Fibroblast of upper back skin (primary cell): ENCODE measurements at places on chromosomes 5 and 9.
A peak's percentile ranks its signal among the peaks of the same experiment; 100 is the strongest.

DNA sequence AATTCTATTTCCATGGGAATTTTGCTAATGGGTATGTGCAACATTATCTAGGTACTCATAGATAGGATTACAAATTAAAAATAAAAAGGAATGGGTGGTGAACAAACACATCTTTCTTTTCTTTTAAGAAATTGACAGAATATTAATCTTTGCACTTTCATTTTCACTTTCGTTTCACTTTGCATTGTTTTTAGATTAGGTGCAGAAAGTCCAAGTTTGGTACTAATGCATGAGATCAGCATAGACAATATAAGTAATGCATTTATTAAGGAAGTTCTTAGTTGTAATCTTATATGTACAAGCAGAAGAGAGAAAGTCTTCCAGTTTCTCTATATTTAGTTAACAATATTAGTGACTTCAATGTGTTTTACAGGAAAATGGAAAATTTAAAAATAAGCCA lies 196.5 kb downstream of the COMMD10 start:
- no peak for DNase-seq

DNA sequence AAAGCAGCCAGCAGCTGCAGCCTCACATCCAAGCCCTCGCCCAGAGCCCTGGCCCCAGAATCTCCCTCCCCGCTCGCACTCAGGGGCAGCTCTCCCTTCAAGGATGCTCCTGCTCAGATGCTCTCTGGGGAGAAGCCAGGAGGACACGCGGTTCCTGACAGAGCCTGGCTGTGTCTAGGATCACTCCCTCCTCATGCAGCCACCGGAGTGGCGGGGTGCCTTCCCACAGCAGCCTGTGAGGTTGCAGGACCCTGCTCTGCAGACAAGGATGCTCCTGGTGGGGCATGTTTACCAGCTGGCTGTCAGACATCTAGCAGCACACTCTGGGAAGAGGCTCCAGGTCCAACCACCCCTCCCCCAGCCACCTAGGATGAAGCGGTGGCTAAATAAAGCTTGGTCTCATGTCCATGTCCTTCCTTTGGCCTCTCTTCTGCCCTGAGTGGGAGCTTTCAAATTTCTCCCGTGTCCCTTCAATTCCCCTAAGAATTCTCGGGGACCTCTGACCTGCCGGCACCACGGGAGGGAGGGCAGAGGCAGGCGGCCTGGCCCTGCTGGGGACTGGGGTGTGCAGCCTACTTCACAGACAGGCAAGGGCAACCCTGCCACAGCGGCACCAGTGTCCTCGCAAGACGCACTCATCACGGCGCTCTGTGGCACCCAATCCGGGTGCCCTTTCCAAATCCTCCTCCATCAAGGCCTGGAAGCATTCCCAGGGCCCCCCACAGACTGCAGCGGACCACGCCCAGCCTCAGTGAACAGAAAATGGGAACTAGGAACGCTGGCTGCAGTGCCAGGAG lies 88.3 kb upstream of the SARDH start:
- peak; percentile 9 for DNase-seq

DNA sequence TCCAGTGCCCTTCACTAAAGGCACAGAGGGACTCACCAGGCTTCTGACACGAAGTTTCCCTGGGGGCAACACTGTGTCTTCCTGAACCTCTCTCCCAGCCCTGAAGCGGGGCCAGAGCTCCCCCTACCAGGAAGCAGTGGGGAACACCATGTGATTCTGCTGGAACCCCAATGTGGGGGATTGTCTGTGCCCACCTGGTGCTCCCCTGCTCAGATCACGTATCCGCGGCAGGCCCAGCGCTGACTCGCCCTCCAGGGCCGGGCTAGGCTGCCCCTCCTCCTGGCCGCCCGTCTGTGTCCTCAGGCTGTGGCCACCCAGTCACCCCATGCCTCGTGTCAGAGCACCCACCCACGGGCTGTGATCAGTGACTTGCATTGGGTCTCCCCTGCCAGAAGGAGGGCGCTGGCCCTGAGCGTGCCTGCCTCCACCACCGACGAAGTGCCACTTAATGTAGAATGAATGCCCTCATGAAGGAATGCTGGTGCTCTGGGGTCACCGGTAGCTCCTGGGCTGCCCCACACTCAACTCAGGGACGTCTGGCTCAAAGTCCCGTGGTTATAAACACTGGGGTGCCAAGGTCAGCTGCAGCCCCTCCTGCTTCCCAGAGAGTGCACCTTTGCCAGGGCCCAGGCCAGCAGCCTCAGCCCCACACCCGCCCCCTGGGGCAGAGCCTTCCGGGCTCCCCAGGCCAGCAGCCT lies 22.1 kb downstream of the SARDH start:
- DNase-seq: peak; percentile 31

DNA sequence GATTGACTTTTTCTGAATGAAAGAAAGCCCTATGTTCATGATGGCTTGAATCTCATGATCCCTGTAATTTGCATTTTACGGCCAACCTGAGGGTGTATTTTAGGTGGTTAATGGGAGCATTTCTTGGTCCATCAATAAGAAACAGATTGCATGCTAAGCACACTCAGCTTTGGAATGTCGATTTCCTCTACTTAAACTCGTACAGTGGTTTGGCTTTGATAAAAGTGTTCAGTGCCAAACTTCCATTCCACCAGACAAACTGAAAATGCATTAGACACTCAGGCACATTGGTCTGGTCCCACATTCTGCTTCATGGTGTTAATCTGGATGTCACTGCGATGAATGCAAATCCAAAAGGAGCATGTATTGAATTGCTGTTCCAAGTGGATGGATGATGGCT lies 77.0 kb downstream of the VCAN start:
- DNase-seq: peak; percentile 89

DNA sequence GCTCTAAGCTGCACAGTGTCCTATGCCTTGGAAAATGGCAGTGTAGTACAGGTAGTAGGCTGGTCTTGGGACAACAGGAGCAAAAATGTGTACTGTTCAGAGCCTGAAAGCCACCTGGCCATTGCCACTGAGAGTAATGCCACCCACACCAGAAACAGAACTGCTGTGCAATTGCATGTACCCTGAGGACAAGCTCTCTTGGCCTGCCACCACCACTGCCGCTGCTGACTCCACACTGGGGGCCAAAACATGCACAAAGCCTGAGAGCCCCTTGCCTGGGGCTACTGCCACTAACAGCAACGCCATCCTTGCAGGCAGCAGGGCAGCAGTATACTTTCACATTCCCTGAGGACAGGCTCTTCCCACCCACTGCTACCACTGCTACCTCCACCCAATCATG lies 251.9 kb upstream of the CDH12 start:
- DNase-seq: no peak

- DNase-seq: peak; percentile 48
Observed at GRCh38 chr9:21995006-21995665, 545 bp downstream of the CDKN2B-AS1 start.

- no peak for DNase-seq
Observed at GRCh38 chr5:172647352-172648012, 6.4 kb downstream of the NEURL1B start.

- no peak for DNase-seq
Observed at GRCh38 chr5:10337986-10338385, 15.5 kb upstream of the MARCHF6 start.

GRCh38 chr5:25255128-25255527 lies 610.4 kb upstream of the CDH10 start:
- no peak for DNase-seq

- no peak for DNase-seq
Observed at GRCh38 chr5:151351671-151352070, 4.3 kb upstream of the SLC36A2 start.

- no peak for DNase-seq
Observed at GRCh38 chr5:171738501-171738900, 47.1 kb upstream of the SMIM23 start.

DNA sequence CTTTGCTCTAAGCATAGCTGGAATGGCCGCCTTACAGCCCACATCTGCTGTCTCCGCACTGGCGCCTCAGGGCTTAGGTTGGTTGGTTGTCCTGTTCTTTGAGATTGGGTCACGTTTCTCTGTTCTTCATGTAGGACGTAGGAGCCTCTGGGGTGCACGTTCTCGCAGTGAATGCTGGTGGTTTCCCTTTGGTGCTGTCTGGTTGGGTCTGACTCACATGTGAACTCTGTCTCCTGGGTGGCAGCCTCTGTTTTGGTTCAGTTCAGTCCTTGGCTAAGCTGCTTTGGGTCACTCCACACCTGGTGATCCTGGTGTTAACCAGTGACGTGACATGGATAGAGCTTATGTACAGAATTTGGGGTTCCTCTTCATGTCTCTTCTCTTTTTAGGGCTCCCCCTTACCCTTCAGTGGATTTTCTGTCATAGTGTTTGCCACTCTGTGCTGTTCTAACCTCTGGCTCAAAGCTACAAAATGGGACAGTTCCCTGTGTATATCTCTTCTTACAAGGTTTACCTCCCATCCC lies 12.6 kb upstream of the LPCAT1 start:
- DNase-seq: no peak

GRCh38 chr5:52801329-52801728 lies 13.6 kb downstream of the ITGA1 start:
- DNase-seq: no peak

DNA sequence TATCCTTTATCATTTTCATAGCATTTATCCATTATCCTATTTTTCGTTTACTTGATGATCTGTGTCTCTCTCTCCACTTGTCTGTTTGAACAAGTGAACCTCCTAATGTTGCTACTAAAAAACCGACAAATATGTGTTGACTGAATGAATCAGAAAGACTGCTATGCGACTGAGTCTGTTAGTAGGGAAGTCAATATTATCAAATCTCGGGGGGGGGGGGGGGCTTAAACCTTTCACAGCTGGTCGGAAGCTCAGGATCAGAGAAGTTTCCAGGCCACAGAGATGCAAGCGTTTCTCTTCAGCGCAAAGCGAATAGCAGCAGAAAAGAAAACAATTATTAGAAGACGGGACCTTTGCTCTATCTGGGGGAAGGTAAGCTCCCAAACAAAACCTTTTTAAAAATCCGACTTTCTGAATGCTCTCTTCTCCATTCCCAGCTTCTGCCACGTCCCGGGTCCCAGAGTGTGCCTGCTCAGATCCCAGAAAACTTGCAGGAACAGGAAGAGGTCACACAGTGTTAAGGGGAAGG lies 412 bp downstream of the RIOK2 start:
- no peak for DNase-seq

GRCh38 chr9:129278391-129279237 lies 100.6 kb upstream of the IER5L start:
- DNase-seq: peak; percentile 42

- DNase-seq: no peak
Observed at GRCh38 chr5:124206540-124206939, 539.9 kb downstream of the ZNF608 start.

GRCh38 chr5:40879163-40879942 lies 29.9 kb upstream of the C7 start:
- peak; percentile 35 for DNase-seq

GRCh38 chr9:118711843-118712242 lies 657.4 kb downstream of the BRINP1 start:
- no peak for DNase-seq

- DNase-seq: no peak
Observed at GRCh38 chr9:38686933-38687332, 33.0 kb downstream of the FAM240B start.

DNA sequence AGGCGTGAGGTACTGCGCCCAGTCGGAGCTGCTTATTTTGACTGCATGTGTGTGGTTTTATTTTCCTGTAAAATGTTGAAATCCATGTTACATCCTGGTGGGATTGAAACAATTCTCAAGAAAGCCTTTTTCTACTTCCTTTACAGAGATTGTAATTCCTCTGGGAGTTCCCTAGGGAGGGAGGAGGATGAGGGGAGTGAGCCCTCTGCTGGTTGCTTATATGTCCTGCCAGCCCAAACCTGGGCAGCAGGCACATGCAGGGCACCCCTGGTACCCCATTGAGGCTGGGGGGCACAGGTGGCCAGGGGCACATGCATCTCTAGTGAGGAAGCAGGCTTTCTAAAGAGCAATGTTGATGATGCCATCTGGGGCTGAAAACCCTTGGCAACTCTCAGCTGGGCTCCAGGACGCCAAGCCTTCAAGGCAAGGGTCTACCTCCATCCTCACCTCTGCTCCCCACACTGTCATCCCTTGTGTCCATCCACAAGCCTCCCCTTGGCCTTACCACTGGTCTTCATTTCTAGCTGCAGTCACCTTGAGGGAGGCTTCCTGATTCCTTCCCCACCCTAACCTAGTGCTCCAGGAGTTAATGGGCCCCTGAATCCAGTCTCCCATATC lies 84.7 kb upstream of the TNFSF8 start:
- peak; percentile 76 for DNase-seq

- DNase-seq: peak; percentile 13
Observed at GRCh38 chr9:94656200-94656599, 16.9 kb upstream of the FBP1 start.

- peak; percentile 34 for DNase-seq
Observed at GRCh38 chr9:35814106-35814840, 569 bp downstream of the HINT2 start.

DNA sequence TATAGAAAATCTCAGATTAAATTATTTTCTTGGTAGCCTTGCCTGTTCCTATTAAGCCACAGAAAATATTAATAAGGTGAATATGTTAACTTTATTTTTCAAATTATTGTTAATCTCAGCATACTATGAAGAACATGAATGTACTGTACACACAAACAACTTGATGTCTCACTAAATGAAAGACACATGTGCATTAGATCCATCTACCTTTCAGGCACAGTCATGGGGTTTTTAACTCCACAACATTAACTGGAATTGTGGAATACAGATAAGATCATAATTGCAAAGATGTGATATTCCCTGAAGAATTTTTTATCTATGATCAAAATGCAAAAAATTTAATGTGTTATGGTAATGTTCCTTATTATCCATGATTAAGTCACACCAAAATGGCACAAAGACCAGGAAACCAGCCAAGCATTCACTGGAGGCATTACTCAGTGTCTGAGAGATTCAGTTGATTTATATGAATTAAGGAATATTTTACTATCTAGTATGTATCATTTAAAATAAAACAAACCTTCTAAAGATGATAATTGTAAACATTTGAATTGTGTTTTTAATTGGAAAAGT lies 150.0 kb upstream of the VCAN start:
- DNase-seq: peak; percentile 73

GRCh38 chr5:67887748-67888161 lies 327.8 kb upstream of the PIK3R1 start:
- DNase-seq: no peak

- DNase-seq: peak; percentile 18
Observed at GRCh38 chr5:57986761-57987341, 473.0 kb downstream of the PLK2 start.
